Right renal pelvis (tissue), 4 donors: ENCODE measurements at places on chromosomes 11 and 22.
A peak's percentile ranks its signal among the peaks of the same experiment; 100 is the strongest.

DNA sequence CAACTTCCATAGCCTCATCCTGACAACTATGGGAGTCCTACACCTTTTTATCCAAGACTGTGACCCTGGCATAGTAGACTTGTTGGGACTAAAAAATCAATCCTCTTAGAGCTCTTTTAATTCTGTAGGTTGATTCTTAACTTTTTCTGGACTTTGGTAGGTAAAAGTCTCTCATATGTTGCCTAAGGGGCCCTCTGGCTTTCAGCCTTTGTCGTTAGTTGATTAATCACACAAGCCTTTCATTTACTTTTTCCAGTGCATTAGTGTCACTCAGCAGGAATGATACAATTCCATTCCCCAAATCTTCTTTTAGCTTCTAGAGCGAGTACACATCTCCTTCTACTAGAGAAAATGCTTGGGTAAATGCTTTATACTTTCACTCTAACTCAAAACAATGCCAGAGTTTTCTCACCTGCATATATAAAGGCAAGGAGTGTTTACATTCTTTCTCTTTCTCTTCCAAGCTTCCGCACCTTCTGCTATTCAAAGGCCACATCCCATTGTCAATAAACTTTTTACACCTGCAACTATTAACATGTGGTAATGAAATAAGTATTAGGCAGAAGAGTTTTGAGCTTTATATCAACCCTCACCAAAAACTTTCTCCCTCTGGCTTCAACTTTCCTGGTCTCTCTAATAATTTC, 516.6 kb downstream of the FAM181B start:
- DNase-seq, result no peak

DNA sequence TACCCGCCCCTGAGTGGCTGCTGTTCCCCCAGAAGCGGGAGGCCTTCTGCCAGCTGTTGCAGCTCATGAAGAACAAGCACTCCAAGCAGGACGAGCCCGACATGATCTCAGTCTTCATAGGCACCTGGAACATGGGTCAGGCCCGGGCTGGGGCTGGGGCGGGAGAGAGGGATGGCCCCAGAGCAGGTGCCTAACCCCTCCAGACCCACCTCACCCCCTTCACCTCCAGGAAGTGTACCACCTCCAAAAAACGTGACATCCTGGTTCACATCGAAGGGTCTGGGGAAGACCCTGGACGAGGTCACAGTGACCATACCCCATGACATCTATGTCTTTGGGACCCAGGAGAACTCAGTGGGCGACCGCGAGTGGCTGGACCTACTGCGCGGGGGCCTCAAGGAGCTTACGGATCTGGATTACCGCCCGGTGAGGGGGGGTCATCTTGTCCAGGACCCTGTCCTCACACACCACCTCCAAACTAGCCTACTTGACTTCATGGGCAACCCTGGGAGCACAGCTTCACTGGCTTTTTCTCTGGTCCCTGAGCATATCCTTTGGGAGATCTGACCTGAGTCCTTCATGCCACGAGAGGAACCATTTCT, 6.3 kb downstream of the INPPL1 start:
- no peak for DNase-seq

DNA sequence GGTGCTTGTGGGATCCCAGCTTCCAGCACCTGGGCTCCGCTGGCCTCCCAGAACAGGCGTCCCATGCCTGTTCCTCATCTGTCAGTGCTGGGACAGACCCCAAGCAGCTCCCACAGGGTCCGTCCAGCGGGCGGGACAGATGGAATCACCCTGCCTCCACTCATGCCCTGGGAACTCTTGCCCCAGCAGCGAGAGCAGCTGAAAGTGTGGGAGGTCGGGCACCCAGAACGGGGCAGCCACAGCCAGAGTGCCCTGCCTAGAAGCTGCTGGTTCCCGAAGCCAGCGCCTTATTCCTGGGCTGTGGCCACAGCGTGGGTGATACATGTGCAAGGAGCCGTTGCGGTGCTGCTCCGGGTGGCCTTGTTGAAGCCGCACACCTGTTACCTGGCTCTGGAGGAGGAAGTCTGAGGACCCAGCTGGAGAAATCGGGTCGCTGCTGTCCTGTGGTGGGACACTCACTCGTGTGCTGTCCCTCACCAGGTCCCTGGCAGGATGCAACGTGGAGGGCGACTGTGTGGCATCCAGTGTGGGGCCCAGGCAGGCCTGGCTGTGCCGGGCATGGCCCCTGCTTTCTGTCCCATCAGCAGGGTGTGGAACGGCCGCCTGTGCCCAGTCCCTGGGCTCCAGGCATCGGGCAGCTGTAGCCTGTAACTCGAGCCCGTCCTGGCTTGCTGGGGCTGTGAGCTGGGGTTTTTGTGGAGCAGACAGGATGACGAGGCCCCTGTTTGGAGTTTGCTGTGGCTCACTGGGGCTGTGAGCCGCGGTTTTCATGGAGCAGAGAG, 16.2 kb downstream of the GRAMD4 start:
- DNase-seq, result no peak

DNA sequence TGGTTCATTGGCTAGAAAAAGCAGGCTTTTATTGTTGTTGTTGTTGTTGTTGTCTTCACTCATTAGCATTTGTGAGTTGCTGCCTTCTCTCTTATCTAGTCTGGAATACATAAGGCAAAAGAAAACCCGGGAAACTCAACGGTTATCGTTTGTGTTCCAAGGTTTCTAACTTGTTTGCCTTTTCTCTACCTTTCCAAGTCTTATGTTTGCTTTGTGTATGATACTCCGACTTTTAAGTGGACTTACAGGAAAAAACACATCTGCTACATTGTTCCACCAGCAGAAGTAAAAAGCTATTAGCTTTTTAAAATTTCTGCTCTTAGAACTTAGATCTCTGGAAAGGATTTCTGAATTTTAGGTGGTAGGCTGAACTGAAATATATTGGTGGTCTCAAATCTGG, 27.0 kb upstream of the HIKESHI start:
- DNase-seq, result no peak

GRCh38 chr11:30423886-30424285, 101.0 kb downstream of the ARL14EP start:
- peak; percentile 59 for DNase-seq

DNA sequence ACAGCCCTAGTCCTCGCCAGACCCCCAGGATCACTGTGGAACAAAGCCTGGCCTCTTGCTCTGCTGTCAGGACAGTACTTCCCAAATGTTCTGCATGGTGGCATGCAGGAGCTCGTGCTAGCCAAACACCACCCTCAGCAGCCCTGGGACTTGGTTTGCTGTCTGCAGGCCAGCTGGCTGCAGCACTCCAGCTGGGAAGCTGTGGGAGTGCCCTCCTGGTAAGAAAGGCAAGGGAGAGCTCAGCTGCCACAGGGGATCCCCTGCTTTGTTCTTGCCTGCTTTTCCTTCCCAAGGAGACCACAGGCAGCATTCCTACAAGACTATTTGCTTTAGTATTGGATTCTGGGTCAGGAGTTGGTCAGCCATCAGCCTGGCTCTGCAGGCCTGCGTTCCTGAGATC, 27.9 kb downstream of the TCIRG1 start:
- no peak for DNase-seq

GRCh38 chr22:43159484-43160178, 8.3 kb downstream of the TSPO start:
- DNase-seq, result no peak

DNA sequence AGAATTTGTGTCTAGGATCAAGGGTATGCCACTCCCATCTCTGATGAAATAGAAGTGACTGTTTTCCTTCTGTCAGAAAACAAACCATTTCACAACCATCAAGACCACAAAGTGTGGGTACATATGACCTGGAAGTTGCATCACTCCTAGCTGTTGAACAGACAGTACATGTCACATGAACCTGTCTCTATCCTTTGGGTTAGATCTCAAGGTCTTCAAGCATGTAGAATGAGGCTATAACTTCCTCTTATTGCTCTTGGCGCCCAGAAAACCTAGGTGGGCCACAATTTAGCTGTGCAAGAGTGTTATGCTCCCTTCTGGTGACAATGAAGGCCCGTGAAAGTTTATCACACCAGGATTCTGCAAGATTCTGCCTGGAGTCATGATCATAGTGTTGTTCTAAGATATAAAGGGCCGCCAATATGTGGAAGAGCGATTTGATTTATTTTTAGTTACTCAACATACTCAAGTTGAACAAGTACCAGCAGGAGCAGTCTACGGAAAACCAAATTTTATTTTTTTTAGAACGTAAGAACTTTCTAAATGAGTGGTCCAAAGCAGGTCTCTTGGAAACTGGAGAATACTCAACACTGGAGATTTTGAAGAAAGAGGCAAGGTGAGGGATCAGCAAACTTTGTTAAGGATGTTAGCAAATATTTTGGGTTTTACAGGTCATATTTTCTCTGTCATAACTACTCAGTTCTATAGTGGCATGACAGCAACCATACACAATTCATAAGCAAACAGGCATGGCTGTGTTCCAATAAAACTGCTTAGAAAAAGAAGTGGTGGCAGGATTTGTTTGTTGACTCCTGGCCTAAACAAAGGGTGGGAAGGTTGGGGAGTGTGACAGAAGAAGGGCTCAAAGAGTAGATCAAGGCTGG, 101.8 kb downstream of the USP35 start:
- DNase-seq, result no peak

GRCh38 chr22:23243006-23243573, 62.8 kb downstream of the BCR start:
- no peak for DNase-seq

GRCh38 chr11:44561275-44561805, 4.1 kb upstream of the CD82 start:
- DNase-seq, result no peak

DNA sequence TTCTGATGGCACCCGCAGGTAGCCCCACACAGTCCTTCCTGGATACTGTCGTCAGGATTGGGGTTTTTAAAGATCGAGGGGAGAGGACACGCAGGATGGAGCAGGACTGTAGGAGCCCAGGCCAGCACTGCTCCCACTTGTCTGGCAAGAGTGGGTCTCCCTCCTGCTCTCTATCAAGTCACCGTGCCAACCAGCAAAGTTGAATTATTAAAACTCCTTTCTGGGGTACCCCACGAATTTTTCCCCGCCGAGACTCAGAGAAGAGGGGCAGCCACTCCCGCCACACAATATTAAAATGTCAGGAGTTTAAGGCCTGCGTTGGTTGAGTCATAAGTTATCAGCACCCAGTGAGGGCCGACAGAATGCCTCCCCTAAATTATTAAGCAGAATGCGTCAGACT, 10.1 kb downstream of the LMO1 start:
- DNase-seq, result no peak

DNA sequence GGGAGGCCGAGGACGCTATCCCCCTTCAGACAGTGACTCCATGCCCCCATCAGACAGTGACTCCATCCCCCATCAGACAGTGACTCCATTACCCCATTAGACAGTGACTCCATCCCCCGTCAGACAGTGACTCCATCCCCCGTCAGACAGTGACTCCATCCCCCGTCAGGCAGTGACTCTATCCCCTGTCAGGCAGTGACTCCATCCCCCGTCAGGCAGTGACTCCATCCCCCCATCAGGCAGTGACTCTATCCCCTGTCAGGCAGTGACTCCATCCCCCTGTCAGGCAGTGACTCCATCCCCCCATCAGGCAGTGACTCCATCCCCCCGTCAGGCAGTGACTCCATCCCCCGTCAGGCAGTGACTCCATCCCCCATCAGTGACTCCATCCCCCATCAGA, 9.1 kb upstream of the TTLL8 start:
- no peak for DNase-seq

- DNase-seq, result no peak
Measured at GRCh38 chr11:118172356-118172755, 4.1 kb downstream of the SCN2B start.

GRCh38 chr11:72191961-72192381, at the start of gene FOLR1:
FOLR1 (plus strand) TSS chr11:72192140; CDS start chr11:72192174, 34 bp downstream.
- DNase-seq, result no peak

DNA sequence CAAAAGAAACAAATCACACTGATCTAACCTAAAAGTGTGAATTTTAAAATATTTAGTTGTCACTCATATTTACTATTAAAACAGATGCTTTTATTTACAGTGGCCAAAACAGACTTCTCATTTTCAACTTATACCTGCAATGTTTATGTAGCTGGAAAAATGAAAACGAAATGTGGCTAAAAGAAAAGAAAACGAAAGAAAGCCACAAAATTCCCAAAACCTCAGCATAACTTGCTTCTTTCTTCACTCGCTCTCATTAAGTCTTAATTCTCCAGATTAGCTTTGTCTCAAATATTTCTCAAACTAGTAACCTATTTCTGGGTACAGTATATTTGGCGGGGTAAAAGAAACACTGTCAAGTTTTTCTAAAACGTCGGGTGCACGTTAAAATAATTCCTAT, 693 bp downstream of the CSTF3 start:
- DNase-seq, result no peak

GRCh38 chr11:2849994-2850770, 35.4 kb downstream of the CDKN1C start:
- no peak for DNase-seq

GRCh38 chr11:126407101-126407521, 51.6 kb downstream of the ST3GAL4 start:
- no peak for DNase-seq

DNA sequence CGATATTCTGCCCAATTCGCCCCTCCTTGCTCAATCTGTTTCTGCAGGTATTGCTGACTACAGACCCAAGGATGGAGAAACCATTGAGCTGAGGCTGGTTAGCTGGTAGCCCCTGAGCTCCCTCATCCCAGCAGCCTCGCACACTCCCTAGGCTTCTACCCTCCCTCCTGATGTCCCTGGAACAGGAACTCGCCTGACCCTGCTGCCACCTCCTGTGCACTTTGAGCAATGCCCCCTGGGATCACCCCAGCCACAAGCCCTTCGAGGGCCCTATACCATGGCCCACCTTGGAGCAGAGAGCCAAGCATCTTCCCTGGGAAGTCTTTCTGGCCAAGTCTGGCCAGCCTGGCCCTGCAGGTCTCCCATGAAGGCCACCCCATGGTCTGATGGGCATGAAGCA, 9.2 kb upstream of the SLC35E4 start:
- DNase-seq, result no peak

DNA sequence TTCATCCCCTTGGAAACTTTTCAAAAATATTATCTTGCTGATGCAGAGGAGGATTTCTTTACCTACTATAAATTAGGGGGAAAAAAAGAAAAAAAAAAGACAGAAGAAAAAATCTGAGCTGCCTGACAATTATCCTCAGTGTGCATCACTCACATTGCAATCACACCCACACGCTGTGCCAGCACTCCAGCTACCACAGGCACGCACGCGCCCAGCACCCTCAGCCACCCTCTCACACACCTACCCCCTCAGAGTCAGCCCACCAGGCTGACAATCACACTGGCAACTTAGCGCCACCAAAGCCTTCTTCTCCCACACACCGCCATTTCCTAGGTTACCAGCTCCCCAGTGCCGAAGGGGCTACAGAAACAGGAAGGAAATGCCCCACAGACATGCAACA, 236.1 kb downstream of the KCNA4 start:
- no peak for DNase-seq

DNA sequence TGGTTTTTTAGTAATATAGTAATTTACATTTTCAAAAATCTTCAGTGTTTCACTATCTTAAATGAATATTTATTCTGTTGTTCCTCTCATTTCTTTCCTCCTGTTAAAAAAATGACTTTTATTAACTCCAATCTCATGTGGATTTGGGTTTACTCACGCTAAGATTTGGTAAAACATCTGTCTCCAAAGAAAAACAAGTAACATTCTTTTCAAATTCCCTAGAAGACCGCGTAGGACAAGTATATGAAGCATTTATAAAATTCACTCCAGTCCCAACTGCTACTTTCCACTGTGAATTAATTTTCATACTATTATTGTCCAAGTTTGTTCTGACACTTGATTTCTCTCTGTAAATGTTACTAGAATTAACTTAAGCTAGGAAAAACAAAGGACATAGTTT, 26.2 kb downstream of the SBF2 start:
- DNase-seq, result no peak
